ENCODE measurements at places on chromosomes 11 and 22.

DNA sequence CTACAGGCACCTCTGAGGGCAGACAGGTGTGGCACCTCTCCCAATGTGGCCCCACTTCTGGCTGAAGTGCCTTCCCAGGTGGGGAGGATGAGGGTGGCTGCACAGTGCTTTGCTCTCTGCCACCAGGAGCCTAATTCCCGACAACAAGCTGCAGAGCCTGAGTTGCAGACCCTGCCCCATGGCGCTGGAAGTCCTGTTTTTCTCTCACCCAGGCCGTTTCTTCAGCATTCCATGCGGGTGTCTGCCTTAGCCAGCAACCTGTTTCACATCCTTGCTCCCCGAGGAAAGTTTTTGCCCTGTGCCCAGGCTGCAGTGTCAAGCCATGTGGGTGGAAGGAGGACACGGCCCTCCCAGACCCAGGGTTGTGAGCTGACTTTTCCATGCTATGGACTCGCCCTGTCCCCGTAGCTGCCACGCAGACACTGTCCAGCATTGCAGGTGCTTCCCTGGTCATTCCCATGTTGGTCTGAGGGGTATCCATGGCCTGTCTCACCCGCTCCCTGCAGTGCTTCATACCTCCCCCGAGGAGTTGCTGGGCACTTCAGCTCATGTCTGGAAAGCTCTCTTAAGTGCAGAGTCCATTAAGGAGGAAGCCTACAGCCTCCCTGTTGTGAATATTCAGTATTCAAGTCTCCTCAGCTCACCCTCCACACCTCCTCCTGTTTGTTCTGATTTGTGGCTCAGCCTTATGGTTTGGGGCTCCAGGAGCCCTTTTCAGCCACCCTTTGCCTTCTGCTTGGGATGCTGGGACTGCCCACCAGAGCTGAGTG is 2.9 kb downstream of the DAGLA start:
- peaks cover 21% of the 10 kb centered on the region for H3K27me3 ChIP-seq
- peaks cover 4% of the 10 kb centered on the region for H3K4me1 ChIP-seq
- DNase-seq, result no peak
- no peak overlapping the region for H3K4me3 ChIP-seq

GRCh38 chr11:127066401-127067090 is 66.0 kb upstream of the KIRREL3 start:
- no peak overlapping the region for H3K4me3 ChIP-seq
- no peak overlapping the region for H3K27ac ChIP-seq
- peaks cover 2% of the 10 kb centered on the region for H3K27me3 ChIP-seq
- no peak for DNase-seq

DNA sequence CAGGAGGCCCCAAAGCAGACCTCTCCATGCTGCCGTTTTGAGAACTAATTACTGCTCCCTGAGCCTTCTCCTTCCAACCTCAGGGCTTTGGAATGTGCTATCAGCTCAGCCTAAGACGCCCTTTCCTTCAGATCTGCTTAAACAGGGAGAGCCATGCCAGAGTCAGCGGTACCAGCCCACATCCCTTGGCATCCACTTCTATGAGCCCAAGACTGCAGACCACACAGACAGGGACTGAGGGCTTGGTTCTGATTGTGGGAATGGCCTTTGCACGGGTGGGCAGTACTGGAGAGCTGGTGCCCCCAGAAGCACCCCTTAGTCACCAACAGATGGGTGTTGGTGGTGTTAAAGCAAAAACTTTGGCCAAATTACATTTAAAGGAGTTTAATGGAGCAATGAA is 146.5 kb downstream of the TTC17 start:
- no peaks in the 10 kb centered on the region for H3K36me3 ChIP-seq
- H3K27ac ChIP-seq, result no peak overlapping the region
- DNase-seq, result no peak
- H3K27me3 ChIP-seq, result peaks cover 6% of the 10 kb centered on the region
- H3K4me1 ChIP-seq, result peaks cover 8% of the 10 kb centered on the region

DNA sequence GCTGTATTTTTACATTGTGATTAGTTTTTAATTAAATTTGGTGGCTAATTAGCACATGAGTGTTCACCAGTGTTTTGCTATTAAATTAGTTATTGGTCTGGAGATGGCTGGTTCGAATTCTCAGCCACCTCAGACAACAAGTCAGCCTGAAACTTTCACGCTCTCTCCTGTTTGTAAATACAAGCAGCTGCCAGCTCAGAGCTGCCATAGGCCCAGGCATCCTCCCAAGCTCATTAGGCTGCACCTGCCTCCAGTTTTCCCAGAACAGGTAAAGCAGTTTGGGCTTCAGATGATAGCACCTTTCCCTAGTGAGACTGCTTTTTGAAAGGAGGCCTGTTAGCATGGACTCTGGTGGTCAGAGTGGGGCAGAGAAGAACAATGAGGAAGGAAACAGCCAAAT is 156.8 kb downstream of the NAV2 start:
- no peak for DNase-seq
- H3K27me3 ChIP-seq, result peaks cover 4% of the 10 kb centered on the region
- no peak overlapping the region for H3K27ac ChIP-seq
- H3K36me3 ChIP-seq, result no peaks in the 10 kb centered on the region
